ENCODE measurements at places on chromosomes 2 and 18.

- no peak for DNase-seq
Measured at GRCh38 chr2:133167990-133168389, 400.3 kb downstream of the NCKAP5 start.

DNA sequence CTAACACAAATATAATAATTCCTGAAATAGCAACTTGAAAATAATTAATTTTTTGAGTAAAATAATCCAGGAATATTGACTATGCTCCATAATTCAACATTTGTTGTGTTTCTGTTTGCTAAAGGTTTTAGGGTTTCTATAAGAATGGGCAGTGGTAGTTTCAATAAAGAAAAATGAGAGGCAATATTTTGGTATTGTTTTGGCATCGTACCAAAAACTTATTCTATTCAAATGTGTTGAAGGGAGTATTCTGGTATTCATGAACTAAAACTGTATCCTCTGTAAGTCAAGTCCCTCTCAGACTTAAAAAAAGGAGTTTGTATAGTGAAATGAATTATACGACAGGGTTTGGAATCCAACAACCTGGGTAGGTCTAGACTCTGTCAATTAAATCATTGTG lies 1245.6 kb upstream of the CELF4 start:
- no peak for DNase-seq

DNA sequence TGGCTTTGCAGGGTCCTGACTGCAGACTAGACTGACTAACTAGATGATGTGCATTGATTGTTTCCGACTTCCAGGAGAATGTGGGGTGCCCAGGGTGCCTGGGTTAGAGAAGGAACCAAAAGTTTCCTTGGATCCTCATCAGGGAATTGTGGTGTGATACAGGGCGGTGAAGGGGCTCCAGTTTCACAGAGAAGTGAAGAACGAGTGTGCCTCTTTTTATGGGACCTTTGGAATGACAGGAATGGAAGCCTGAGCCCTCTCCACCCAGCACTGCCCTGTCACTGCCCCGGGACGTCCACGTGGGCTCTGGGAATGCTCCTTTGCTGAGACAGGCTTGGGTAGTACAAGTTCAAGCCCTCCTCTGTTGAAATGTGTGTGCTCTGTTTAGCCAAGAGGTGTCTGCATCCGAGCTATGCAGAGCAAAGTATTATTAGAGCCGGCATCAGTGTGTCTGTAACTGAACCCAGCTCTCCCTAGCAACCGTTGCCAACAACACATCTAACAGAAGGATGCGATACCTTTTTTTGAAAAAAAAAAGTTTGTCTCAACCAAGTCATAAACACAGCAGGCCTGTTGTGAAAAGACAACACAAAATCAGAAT lies 183.6 kb downstream of the SMAD7 start:
- no peak for DNase-seq

GRCh38 chr2:38190542-38191218 lies 114.7 kb upstream of the CYP1B1 start:
- DNase-seq, result no peak

DNA sequence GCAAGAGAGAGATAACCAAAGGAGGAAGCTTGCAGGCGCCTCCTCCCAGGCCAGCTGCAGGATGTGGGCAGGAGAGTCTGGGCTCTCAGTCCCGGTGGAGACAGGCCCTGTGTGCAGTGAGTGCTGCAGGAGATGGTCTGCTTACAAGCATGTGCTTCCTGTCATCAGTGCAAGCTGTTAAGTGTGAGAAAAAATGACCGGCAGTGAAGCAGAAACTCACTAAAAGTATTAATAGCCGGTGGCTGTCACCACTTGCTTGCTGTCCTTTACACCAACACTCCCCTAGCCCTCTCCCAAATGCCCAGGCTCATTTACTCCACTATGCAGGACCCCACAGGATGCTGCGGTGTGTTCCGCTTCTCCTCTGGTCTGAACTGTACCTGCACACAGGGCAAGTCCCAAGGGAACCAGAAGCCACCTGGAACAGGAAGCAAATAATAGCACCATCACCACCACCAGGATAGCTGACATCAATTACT lies 435.6 kb upstream of the HS6ST1 start:
- no peak for DNase-seq

DNA sequence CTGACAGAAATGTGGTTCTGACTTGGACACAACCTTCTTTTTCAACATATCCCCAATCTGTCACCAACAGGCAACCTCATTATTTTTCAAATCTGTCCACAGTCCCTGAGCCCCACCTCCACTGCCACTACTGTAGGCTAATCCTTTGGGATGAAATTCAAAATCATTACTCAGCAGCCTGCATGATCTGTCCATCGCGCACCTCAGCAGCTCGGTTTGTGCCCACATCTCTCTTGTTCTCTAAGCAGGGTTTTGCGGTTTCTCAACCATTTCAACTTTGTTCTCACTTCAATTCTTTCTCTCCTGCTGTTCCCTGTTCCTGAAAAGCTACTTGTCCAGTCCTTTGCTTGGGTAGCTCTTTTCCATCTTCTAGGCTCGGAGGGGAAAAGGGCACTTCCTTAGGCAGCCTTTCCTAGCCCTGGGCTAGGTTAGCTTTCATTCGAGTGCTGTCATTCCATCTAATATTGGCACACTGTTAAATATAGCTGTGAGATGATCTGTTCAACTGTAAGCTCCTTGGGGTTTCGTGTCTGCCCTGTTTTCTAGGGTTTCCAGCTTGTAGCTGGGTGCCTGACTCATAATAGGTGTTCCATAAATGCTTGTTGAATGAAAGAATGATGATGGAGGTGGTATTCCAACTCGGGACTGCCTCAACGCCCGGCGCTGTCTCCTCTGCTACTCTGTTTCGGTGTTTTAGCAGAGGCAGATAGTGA lies 653 bp upstream of the ANKAR start:
- no peak for DNase-seq

GRCh38 chr2:105038383-105039061 lies 653 bp downstream of the MRPS9 start:
- no peak for DNase-seq

- DNase-seq, result no peak
Measured at GRCh38 chr2:203246646-203247045, 7.8 kb downstream of the CYP20A1 start.

- DNase-seq, result no peak
Measured at GRCh38 chr2:129192841-129193253, 786.6 kb upstream of the RAB6C start.

GRCh38 chr2:226217191-226217590 lies 582.4 kb downstream of the IRS1 start:
- DNase-seq, result no peak

- no peak for DNase-seq
Measured at GRCh38 chr2:29377788-29378187, 262.6 kb downstream of the CLIP4 start.

- peak; percentile 39 for DNase-seq
Measured at GRCh38 chr2:45494275-45494977, 116.6 kb downstream of the SRBD1 start.

Data from HFF-Myc (cell line).